Kidney epithelial cell (primary cell): ENCODE measurements at places on chromosomes 7 and 10.

GRCh38 chr10:102796407-102797176 lies 40.6 kb downstream of the CYP17A1 start:
- DNase-seq, result no peak

GRCh38 chr7:140317597-140317996 lies 80.7 kb downstream of the SLC37A3 start:
- DNase-seq, result no peak

GRCh38 chr7:150935149-150935548 lies 43.0 kb downstream of the KCNH2 start:
- DNase-seq, result no peak

DNA sequence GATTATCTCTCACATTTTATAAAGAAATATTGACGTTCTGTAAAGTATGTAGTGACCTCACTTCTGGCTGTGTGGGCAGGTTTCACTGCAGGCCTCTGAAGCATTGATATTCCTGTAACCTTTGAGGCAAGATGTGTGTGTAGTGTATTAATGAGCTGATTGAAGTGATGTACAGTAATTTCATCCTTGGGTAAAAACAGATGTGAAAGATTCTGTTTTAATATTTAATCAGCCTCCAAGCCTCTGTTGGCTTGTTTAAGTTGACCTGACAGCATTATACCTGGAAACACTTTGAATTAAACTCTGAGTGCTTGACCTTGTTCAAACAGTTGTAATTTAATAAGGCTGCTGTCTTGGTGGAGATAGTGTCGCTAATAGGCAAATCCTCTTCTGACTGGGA lies 74.9 kb downstream of the KAT6B start:
- no peak for DNase-seq

GRCh38 chr10:123382491-123382890 lies 228.3 kb downstream of the BUB3 start:
- no peak for DNase-seq

GRCh38 chr7:151429237-151429559 lies 10.7 kb downstream of the CRYGN start:
- DNase-seq, result no peak
